ENCODE measurements at places on chromosomes 4 and X.

- DNase-seq = no peak
Measured at GRCh38 chr4:95293014-95293413, 255.8 kb downstream of the UNC5C start.

GRCh38 chr4:185638093-185638492, 102.8 kb upstream of the PDLIM3 start:
- DNase-seq = no peak

- no peak for DNase-seq
Measured at GRCh38 chr4:3192188-3192587, 56.8 kb upstream of the MSANTD1 start.

GRCh38 chr4:184309241-184310170, 91.8 kb upstream of the ENPP6 start:
- no peak for DNase-seq
